ENCODE measurements at places on chromosomes 5 and 9. TPM values are rescaled to one million over a fixed set of nuclear protein-coding genes. Genes with fewer than 3 reads are reported as not detected.

The CTSL gene
- total RNA-seq = 1.2 TPM

DNA sequence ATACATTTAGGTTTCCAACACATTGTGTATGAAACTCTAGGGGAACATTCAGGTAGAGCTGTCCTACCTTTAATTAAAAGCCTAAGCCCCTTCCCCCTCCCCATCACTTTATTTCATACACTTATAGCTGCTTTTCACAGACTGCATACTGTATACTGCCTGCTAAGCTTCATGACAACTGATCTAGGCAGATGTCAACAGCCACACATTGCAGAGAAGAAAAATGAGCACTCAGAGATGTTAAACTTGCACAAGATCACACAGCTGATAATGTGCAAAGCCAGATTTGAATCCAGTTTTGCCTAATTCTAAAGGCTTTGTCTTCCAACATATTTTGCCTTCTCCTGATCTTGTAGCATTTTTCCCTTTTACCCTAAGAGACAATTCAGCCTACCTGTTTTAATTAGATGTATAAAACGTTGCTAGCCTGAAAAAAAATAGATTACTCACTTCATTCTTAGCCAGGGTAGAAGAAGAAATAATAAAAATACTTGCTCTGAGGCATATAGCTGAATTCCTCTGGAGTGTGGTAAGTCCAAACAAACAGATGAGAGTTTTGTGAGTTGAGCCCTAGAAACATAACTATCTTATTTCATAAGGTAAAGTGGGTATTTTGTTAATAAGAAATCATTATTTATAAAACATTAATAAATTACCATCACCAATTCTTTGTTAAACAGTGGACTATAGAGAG lies 56.9 kb upstream of the CAST start:
- no peak overlapping the region for H3K27ac ChIP-seq
- no peak for DNase-seq
- no peaks in the 10 kb centered on the region for H3K36me3 ChIP-seq
- peaks cover 3% of the 10 kb centered on the region for H3K4me1 ChIP-seq
- no peak overlapping the region for H3K4me3 ChIP-seq
- H3K27me3 ChIP-seq = peaks cover 4% of the 10 kb centered on the region

- no peak overlapping the region for H3K27ac ChIP-seq
- no peak for DNase-seq
- H3K36me3 ChIP-seq = peaks cover 2% of the 10 kb centered on the region
- no peaks in the 10 kb centered on the region for H3K4me1 ChIP-seq
- no peak overlapping the region for H3K4me3 ChIP-seq
Observed at GRCh38 chr9:20930836-20931235, 100.6 kb downstream of the HACD4 start.

The GZMA gene
- 530 TPM for total RNA-seq

DNA sequence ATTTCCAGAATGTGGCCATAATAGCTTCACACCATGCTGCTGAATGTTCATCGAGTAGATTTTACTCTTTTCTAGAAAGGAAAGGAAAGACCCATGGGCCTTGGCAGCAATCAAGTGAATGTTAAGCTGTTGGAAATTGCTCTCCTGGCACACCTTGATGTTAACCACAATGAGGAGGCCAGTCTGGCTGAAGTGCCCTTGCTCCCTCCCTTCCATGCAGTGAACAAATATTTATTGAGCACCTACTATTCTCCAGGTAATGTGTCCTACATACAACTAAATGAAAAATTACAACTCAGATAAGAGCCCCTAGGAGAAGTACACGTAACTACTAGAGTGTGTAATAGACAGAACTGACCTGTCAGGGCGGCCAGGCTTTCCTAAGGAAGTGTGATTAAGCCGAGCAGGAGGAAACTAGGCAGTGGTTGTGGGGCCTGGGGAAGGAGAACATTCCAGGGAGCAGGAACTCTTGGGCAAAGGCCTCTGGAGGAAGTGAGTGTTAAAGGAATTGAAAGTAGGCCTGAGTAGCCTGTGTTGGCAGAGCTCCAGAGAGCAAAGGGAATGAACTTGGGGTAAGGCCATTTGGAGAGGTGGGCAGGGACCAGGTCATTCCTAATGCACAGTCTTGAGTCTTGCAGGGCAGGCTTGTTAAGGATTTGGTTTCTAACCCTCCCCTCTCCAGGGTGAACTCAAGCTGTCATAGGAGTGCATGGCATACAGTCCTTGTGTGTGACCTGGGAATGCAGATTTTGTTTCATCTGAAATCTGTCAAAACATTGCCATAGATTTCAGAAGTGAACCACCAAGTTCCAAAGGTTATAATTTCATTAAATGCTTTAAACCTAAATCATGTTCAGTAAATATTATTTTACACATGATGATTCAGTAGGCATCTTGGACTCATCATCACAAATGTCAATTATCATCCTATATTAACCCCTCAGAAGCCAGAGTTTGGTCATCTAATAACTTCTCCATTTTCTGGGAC lies 9.0 kb upstream of the ZSWIM6 start:
- no peak overlapping the region for H3K4me3 ChIP-seq
- H3K36me3 ChIP-seq = no peaks in the 10 kb centered on the region
- H3K27me3 ChIP-seq = peaks cover 3% of the 10 kb centered on the region
- H3K4me1 ChIP-seq = peaks cover 20% of the 10 kb centered on the region

The TLX3 gene
- total RNA-seq = not detected

The PCDHGB1 gene
- total RNA-seq = 0.10 TPM

The MCC gene
- total RNA-seq = 0.68 TPM

The ADCY2 gene
- total RNA-seq = not detected

- H3K4me3 ChIP-seq = no peak overlapping the region
- peaks cover 10% of the 10 kb centered on the region for H3K27me3 ChIP-seq
- H3K4me1 ChIP-seq = no peaks in the 10 kb centered on the region
- no peak for DNase-seq
Observed at GRCh38 chr5:135534609-135535419, 950 bp downstream of the NEUROG1 start.

The SLC34A3 gene
- total RNA-seq = not detected

Data from natural killer cell (primary cell).